ENCODE measurements at places on chromosomes 3 and 15. TPM values are rescaled to one million over a fixed set of nuclear protein-coding genes. Genes with fewer than 3 reads are reported as not detected.

Gene KNG1
- total RNA-seq: not detected

Gene UMPS
- 26.1 TPM for total RNA-seq

Gene CDHR4
- total RNA-seq: not detected

Gene FAM240A
- total RNA-seq: not detected

Gene RPL22L1
- total RNA-seq: 58.1 TPM

Gene POPDC2
- total RNA-seq: 6.9 TPM

Gene TNNC1
- 0.74 TPM for total RNA-seq

Gene EPHA3
- total RNA-seq: 0.85 TPM

Gene SERPINI2
- total RNA-seq: not detected

Gene GP9
- 6.8 TPM for total RNA-seq

Gene GOLGA8J
- 0.52 TPM for total RNA-seq

Gene CTXN2
- total RNA-seq: not detected

Gene HEG1
- total RNA-seq: 60.5 TPM

Gene LRRC31
- total RNA-seq: 0.16 TPM

Gene CSK
- total RNA-seq: 144 TPM

Gene PRKCD
- 63.6 TPM for total RNA-seq
